ENCODE measurements at places on chromosomes 16 and 17.

DNA sequence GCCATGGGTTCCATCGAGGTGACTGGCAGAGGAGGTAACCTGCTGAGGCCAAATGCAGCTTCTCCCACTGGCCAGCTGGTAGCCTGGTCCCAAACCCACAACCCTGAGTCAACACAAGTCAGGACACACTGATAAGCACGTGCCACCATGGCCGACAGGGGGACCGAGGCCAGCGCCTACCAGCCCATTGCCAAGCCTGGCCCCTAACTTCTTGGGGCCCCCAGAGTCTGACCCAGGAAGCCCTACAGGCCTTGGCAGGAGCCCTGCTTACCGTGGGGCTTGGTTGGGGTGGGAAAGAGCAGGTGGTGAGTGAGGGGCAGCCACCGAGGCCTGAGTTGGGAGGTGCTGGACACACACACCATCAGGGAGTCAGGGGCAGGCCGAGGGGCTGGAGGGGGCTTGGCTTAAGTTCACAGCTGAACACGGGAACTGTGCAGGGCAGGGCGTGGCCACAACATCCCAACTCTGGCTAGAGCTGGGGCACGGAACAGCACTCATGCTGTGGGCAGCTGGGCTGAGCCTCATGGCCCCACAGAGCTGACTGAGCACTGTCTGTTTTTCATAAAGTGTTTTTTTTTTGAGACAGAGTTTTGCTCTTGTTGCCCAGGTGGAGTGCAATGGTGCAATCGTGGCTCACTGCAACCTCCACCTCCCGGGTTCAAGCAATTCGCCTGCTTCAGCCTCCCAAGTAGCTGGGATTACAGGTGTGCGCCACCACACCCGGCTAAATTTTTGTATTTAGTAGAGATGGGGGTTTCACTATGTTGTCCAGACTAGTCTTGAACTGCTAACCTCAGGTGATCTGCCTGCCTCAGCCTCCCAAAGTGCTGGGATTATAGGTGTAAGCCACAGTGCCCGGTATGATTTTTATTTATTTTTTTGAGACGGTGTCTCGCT lies 5.5 kb downstream of the MRPL28 start:
- no peak for DNase-seq

DNA sequence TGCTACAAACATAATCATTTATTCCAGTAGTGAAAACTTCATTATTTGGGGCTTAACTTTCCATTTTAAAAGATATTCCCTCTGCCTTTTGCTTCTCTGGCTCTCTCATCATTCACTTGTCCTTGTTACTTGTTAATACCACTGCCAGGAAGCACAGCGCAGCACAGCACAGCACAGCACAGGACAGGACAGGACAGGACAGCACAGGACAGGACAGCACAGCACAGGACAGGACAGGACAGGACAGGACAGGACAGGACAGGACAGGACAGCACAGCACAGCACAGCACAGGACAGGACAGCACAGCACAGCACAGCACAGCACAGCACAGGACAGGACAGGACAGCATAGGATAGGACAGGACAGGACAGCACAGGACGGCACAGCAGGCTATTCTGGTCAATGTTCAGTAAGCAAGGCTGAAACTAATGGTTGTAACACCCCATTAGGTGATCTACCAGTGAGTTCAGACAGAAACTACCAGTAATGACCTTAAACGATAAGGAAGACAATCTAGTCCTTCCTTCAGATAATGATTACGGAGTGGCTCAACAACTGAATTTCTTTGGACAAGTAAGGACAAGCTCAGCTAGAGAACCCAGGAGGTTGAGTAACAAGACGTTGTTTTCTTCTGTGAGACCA lies 31.9 kb downstream of the COG1 start:
- DNase-seq, result no peak

DNA sequence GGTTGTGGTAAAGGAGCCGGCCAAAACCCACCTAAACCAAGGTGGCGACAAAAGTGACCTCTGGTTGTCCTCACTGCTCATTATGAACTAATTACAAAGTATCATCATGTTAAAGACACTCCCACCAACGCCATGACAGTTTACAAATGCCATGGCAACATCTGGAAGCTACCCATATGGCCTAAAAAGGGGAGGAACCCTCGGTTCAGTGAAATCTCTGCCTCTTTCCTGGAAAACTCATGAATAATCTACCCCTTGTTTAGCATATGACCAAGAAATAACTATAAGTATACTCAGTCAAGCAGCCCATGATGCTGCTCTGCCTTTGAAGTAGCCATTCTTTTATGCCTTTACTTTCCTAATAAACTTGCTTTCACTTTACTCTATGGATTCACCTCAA lies 72.2 kb downstream of the CYLD start:
- DNase-seq, result no peak

GRCh38 chr17:37673386-37673785 lies 30.1 kb upstream of the DDX52 start:
- DNase-seq, result no peak

DNA sequence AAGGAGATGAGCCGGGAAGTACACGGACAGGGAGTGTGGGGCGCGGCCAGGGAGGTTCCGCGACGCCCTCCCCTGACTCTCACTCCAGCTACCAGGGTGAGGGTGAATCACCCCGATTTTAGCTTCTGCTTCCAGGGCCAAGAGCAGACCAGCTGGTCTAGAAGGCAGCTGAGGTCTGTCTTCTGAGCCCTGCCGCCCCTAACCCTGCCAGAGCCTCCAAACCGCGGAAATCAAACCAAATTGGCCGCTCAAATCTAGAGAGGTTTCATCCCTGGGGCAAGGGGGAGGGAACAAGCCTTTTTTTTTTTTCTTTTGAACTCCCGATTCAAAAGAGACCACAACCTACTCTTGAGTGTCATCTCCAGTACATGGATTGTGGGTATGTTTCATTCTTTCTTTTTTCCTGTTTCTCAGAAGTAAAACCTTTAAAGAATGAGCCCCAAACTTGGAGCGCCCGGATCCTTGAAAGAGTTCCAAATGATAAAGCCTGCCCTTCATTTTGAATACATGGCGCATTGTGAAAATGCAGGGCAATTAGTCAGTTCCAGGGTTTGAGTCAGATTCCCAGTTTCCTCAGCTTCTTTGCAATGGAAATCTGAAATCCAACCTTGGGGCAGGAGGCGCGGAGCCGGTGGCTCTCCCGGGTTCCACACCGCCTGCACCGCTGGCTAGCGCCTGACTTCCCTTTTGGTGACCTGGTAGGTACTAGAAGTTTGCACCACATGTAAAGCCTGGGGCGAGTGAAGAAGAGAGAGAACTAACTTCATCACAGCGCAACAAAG lies 16.5 kb upstream of the ZFHX3 start:
- no peak for DNase-seq

DNA sequence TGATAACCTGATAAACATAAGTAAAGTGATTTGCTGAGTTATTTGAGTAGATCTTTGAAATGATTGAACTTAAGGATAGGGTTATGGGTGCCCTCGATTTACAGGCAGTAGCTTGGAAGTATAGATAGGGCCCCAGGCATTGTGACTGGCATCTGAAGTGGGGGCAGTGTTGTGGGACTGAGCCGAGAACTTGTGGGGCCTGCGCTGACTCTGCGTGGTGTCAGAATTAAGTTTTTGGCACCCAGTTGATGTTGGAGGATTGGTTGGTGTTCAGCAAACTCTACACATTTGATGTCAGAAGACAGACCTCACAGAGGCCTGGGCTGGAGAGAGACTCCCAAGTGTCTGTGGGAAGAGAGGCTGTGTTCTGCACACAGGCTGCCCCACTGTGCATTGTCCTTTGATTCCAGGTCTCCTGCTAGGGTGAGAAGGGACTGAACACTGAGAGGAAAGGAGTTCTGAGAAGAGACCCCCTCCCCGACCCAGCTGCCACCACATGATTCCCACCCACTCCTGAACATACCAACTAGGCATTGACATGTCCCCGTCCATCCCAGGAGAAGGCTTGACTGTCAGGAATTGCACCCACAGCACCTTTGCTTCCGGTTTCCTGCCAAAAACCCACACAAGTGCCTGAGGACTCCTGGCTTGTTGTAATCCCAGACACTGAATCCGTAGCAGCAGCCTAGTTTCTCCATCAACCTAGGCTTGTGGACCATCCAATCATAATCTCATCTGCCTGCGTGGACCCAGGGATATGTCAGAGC lies 4.5 kb downstream of the ZNF267 start:
- DNase-seq, result no peak

- DNase-seq, result no peak
These were observed 1.2 kb downstream of the G6PC3 start for GRCh38 chr17:44071772-44072171.

- no peak for DNase-seq
These were observed 28.6 kb upstream of the XYLT1 start for GRCh38 chr16:17499223-17499902.

DNA sequence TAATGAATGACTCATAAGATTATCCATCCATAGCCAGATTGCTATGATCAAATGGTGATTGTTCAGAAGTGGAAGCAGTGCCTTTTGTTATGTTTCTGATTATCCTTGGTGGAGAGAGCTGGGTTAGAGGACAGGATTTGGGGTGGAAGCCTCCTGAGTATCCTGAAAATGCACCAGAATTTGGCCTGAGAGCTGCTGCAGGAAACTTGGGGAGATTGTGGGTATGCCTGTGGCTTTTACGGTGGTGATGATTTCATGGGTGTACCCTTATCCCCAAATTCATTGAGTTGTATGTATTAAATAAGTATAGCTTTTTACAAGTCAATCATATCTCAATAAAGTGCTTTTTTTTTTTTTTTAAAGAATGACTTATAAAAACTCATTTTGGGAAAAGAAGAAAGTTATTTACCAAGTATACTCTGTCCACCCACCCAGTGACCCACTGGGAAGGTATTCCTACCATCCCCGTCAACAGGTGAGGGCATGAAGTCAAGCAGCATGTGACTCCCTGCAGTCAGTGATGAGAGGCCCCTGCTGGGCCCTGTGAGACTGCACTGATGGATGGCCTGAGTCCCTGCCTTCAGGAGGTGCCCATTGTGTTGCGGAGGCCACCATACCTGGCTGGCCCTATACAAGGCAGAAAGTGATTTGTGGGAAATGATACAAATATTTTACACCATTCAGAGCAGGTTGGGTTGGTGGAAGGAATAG lies 28.4 kb downstream of the NKD1 start:
- DNase-seq, result no peak

DNA sequence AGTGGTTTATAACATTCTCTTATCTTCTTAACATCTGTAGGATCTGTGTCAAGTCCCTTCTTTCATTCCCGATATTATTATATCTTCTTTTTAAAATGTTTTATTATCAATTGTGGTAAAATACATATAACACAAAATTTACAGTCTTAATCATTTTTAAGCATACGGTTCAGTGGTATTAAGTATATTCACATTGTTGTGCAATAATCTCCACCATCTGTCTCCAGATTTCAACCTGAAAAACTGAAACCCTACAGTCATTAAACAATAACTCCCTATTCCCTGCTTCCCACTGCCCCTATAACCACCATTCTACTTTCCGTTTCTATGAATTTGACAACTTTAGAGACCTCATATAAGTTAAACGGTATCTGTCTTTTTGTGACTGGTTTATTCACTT lies 45.5 kb downstream of the CEP112 start:
- DNase-seq, result no peak

GRCh38 chr16:58317608-58318152 lies 22.9 kb upstream of the PRSS54 start:
- DNase-seq, result no peak

GRCh38 chr16:86509759-86510464 lies 415 bp upstream of the FOXF1 start:
- no peak for DNase-seq

DNA sequence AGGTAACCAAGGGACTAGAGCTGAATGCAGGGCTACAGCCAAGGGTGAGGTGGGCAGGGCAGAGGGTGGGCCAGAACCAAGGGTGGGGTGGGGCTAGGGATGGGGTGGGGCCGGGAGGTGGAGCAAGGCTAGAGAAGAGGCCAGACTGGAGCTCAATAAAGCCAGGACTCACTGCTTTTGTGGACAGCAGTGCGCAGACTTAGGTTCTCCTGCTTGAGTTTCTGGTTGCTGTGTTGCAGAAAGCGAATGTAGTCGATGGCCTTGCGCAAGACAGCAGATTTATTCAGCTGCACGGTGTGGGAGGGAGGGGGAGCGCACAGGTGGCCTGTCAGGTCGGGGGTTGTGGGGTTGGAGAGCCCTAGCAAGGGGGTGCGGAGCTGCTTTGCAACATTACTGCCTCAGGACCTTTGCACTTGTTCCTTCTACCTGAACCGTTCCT lies 18.7 kb downstream of the SREBF1 start:
- DNase-seq, result no peak

DNA sequence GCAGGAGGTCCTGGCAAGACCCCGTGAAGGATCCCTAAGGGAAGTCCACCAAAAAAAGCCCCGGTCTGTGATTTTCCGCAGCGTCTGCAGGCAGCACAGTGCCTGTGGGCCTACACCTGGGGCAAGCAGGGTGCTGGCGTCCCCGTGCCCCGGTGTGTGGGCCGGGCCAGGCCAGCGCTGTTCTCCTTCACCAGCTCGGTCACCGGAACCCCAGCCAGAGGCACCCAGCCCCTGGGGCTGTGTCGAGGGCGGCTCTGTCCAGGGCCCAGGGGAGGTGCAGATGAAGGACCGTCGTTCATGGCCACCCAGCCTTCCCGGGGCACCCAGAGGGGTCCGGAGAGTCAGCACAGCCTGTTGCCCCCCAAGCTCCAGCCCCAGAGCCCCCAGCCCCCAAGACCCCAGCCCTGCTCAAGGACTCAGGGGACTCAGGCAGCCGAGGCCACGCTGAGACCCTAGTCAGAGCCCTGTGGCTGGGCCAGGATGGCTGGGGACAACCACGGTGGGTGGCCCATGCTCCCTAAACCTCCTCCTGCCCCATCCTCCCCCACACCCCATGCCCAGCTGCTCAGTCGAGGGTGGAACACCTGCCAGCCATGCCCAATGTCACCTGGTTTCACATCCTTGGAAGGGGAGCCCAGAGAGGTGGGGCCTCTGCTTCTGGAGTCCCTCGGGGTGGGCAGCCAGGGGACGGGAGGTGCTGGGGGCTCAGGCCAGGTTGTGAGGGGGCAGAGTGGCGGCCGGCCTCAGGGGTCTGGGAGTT lies 5.7 kb upstream of the C1QTNF8 start:
- no peak for DNase-seq

- DNase-seq, result no peak
These were observed 38.1 kb upstream of the NLK start for GRCh38 chr17:28004344-28004743.

DNA sequence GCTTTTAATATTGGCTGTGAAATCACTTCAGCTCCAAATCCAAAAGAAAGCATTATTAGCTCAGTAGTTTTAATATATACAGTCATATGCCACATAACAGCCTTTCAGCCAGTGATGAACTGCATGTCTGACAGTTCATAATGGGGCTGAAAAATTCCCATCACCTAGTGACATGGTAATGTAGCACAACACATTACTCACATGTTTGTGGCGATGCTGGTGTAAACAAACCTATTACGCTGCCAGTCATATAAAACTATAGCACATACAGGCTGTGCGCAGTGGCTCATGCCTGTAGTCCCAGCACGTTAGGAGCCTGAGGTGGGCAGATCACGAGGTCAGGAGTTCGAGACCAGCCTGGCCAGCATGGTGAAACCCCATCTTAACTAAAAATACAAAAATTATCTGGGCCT lies 92.2 kb downstream of the TUBD1 start:
- no peak for DNase-seq
